HT-29 (cell line): ENCODE measurements at places on chromosomes 1 and 21.

GRCh38 chr1:151963288-151963687 lies 30.4 kb downstream of the S100A10 start:
- no peak for DNase-seq

DNA sequence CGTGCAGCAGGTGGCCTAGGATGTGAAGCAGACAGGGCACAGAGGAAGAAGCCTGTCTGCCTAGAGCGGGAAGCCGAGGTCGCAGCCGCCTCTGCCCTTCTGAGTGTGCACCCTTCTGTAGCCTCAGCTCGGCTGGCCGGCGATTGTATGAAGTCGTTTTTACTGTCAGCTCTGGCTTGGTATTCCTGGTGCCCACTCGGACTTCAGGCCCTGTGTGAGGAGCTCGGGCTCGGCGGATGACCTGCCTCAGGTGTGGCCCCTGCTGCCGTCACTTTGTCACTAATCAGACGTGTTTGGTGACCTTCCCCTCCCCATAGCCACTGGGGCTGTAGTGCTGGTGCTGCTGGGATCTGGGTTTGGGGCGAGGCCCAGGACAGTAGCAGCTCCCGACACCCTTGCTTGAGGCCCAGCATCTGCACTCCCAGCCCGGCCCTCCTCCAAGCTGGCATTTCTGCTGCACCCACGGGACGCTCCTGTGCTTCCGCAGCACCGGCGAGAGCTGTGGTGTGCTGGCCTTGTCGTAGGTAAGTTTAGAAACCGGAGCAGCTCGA lies 18.1 kb downstream of the SLX9 start:
- DNase-seq = no peak

DNA sequence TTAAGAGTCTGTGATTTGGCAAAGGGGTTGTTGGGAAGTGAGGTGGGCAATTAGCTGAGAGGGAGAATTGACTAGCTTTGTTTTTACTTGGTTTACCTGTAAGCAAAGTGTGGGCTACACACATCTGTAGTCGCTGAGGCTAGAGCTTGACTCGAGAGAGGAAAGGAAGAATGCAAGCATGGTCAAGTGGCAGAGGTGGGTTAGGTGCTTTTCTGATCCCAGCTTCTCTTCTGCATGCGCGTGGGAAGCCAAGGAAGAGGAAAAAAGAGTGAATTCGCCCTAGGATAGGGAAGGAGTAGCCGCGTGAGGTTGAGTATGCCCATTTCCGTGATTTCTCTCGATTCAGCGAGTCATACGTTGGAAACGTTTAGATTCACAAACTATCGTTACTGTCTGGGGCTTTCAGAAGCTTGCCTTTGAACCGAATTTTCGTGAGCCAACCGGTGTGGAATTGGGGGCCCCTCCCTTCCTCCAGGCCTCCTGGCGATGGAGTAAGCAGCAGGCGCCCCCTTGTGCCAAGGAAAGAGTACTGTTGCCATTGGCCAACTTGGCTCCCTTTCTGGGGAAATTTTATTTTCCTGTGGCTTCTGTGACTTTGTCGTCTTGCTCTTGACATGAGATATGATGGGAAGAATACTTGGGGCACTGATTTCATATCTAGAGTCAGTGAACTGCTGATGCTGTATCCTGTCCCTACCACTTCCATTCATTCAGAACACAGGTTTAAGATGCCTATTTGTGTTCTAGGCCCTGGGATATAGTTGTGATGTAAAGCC lies 1.3 kb downstream of the PIGV start:
- DNase-seq = peak; percentile 85

GRCh38 chr1:7223334-7224080 lies 438.3 kb downstream of the CAMTA1 start:
- no peak for DNase-seq

GRCh38 chr1:211610779-211611556 lies 32.0 kb upstream of the SLC30A1 start:
- DNase-seq = no peak

DNA sequence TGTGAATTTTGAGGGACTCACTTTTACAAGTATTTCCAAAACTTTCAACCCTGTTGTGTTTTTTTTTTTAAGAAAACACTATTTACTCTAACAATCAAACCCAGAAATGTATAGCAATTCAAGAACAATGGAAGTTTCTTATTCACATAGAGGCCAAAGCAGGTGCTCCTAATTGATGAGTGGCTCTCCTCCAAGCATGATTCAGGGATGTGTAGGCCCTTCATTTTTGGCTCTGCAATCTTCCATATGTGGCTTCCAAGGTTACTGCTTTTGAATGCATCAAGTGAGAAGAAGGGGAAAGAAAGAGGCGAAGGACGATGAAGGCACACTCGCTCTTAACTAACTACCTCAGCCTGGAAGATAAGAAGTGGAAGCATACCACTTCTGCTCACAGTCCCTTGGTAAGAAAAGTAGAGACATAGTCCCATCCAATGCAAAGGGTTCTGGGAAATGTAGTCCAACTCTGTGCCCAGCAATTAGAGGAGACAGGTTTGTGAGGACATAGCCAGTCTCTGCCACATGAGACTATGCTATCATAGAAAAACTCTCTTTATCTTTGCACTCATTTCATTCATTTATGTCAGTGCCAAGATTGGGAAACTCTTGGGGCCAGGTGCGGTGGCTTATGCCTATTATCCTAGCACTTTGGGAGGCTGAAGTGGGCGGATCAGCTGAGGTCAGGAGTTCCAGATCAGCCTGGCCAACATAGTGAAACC lies 46.0 kb downstream of the OPTC start:
- no peak for DNase-seq

DNA sequence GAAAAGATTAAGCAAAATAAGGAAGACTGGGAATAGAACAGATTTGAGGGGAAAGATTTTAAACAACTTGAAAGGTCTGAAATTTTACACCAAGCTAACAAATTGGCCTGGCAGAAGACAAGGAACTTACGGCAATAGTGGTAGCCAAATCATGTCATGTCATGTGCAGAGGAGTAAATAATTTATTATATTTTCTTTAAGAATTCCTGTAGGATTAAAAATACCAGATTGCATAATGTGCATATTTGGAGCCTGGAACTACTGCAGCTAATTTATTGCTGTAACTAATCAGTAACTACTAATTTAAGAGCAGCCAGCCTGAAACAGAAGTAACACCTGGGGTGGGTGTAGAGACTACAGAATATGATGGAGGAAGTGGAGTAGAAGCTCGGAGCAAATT lies 334.3 kb downstream of the TGFB2 start:
- DNase-seq = no peak
